ENCODE measurements at places on chromosomes 13 and 19.

DNA sequence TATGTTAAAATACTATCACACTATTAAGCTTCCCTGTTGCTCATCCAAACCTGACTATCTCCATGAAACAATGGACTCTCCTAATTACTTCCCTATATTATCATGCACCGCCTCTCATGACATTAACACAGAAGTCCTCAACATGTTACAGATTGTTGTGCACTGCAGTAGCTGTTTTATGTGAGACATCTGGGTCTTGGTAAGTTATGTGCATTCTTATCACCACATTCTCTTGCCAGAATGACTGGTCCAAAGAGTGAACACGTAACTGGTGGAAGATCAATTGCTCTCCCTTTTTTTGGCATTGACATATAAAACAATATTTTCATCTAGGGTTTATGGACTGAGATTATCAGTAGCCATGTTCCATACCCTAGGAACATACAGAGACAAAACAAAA lies 59.4 kb downstream of the POSTN start:
- DNase-seq, result no peak

- DNase-seq, result no peak
Measured at GRCh38 chr19:15354566-15355296, 22.4 kb upstream of the BRD4 start.

DNA sequence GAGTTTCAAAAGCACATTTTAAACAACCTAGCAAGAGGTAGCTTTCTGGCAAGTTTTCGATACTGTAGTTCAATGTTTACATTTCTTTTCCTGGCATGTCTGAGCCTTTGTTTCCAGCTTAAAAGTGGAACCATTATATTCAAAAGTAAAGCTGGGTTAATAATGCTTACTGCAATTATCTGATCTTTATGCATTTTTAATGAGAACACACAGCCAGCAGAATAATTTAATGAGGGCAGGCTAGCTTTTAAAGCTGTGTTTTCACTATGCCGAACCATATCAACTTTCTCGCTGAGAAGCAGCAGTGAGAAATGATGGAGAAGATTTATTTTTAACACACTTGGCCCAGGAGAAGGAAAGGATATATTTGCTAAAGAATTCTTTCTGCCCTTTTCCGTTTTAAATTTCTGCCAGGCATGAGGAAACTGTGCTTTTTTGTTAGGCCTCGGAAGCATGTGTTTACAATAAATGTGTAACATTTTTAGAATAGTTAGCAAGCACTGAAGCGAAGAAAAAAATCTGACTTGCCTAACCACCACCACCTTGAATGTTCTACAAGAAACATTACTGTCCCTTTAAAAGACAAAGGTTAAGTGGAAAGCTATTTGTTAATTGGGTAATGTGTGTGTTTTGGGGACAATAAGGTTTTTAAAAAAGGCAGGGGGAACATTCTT lies 1.0 kb downstream of the MBNL2 start:
- DNase-seq, result no peak

DNA sequence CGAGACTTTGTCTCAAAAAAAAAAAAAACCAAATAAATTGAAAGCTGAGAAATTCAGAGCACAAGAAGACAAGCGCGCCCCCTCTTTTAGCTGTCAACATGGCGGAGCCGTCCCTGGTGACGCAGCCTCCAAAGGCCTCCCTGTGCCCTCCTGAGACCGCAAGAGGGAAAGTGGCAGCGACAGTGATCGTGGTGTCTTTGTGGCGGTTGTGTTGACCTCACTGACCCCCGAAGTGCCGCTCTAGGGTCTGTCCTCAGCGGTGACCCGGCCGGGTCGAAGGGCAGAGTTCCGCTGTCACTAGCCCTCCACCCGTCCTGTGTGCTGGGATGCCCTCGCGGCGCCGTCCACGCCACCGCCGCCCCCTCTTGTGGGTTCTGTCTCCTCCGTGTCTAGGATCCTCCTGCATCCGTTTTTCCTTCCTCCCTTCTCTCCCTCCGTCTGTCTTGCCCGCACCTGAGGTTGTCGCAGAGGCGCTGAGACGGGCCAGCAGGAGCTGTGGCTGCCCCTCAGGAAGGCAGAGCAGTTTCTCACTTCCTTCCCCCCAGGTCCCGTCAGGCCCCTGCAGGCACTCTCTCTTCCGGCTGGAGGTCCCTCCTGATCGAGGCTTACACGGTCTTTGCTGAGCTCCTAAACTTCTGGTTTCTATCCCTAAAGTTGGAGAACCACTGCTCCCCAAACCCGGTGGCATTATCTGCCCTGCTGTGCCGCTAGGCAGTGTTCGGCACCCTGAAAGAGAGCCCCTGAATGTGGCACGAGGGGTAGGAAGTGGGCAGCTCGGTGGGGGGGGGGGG lies 7.2 kb downstream of the UHRF1 start:
- peak; percentile 17 for DNase-seq

GRCh38 chr19:51082611-51083010 lies at the start of gene KLK14:
Gene KLK14, minus strand, starts transcription at chr19:51082887. Its CDS starts 273 bp downstream, at chr19:51082614.
- no peak for DNase-seq

- DNase-seq, result no peak
Measured at GRCh38 chr19:38557205-38557799, 60.5 kb downstream of the MAP4K1 start.

GRCh38 chr13:74596691-74597090 lies 462.5 kb upstream of the KLF12 start:
- no peak for DNase-seq

- DNase-seq, result no peak
Measured at GRCh38 chr19:3508771-3509535, 2.8 kb downstream of the FZR1 start.

DNA sequence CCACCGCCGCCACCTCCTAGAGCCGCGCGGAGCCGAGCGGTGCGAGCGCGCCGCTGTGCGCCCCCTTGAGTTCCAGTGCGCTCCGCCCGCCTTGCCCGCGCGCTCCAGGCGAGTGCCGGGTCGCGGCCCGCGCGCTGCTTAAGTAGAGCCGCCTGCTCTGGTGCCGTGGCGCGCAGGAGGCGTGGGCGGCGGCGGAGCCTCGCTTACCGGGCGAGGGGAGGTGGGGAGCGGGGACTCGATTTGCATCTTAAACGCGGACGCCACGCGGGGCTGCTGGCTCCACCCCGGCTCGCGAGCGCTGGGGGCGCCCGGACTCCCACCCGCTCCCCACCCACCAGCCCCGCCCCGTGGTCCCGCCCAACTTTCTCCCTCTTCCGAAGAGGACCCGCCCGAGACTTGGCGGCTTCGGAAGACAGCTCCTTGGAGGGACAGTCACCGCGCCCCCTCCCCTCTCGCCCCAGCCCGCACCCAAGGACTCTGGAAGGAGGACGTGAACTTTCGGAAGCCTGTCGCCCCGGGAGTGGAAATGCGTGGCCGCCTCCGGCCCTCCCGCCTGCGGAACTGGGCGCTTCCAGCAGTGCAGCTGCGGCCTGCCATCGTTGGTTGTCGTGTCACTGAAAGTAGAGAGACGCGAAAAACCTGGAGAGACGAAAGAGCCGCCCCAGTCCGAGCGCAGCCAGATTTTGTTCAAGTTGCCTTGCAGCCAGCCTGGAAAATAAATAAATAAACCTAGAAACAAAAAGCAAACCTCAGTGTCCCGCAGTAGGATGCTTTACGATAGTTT lies at the start of gene KCTD12:
Gene KCTD12, minus strand, starts transcription at position 114 of the 784 bp plus-strand sequence. CDS start 257 bp downstream, outside the sequence.
- DNase-seq, result peak; percentile 41

- DNase-seq, result no peak
Measured at GRCh38 chr13:42247883-42248282, 24.1 kb upstream of the AKAP11 start.

GRCh38 chr19:57641715-57642234 lies 8.8 kb downstream of the ZNF211 start:
- no peak for DNase-seq

- DNase-seq, result no peak
Measured at GRCh38 chr13:106110241-106110855, 425.1 kb downstream of the EFNB2 start.

GRCh38 chr19:10742476-10742875 lies 24.6 kb downstream of the DNM2 start:
- DNase-seq, result no peak

- peak; percentile 38 for DNase-seq
Measured at GRCh38 chr19:32691952-32692726, 518 bp downstream of the NUDT19 start.

- DNase-seq, result no peak
Measured at GRCh38 chr13:60922576-60923231, 492.9 kb downstream of the PCDH20 start.

GRCh38 chr19:50705422-50706019 lies 14.1 kb downstream of the SHANK1 start:
- DNase-seq, result no peak

- no peak for DNase-seq
Measured at GRCh38 chr13:113207890-113208420, 514 bp downstream of the PCID2 start.

GRCh38 chr19:45336696-45337251 lies 3.8 kb upstream of the KLC3 start:
- DNase-seq, result no peak

DNA sequence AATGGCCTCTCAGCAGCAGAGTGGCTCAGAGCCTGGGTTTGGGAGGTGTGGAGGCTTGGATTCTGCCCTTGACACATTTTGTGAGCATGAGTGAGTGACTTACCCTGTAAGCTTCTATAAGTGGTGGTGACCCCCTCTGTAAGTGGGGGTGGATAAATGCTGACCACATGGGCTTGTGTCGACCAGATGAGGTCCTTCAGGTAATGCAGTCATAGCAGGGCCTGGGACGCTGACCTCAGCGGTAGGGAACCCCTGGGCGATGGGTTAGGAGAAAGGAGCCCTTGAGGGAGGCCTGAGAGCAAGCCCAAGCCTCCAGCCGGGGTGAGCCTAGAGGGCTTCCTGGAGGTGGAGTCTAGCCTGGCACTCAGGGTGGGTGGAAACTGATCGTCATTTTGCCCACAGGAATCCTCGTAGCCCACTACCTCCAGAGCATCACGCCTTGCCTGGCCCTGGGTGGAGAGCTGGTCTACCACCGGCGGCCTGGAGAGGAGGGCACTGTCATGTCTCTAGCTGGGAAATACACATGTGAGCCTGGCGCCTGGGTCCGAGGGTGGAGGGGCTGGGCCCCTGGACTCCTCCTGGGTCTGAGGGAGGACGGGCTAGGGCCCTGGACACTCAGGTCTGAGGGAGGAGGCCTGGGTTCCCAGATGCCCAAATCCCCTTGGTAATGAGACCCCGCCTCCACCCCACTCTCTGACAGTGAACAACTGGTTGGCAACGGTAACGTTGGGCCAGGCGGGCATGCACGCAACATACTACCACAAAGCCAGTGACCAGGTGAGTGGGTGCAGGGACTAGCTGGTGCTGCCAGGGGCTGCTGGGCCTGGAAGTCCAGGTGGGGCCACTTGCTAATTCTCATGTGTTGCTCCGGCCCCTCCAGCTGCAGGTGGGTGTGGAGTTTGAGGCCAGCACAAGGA lies 5.0 kb upstream of the APOE start:
- no peak for DNase-seq

DNA sequence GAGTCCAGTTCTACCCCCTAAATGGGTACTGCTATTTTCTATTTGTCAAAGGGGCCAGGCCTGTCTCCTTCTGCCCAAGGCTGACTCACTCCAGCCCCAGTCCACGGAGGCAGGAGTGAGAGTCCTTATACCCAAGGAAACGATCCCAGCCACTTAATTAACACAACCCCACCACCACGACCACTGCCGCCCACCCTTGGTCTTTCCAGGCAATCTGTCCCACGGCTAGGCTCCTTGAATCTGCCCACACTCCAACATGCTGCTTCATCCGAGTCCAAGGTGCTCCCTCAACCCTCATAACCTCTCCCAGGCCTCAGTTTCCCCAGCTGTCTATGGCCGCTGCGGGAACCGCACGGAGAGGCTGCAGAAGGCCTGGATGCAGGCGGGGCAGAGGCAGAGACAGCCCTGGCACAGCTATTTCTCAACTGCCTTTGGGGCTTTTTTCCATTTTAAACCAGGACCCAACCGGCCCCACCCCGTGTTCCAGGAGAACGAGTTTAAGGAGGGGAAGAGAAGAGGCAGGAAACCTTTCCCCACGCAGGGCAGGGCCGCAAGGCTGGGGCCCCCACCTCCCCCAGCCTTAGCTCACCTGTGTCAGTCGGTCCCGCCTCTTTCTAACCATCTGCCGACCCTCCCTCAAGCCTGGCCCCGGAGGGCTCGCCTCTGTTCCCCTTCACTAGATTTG lies 746 bp downstream of the RAB3D start:
- DNase-seq, result no peak

DNA sequence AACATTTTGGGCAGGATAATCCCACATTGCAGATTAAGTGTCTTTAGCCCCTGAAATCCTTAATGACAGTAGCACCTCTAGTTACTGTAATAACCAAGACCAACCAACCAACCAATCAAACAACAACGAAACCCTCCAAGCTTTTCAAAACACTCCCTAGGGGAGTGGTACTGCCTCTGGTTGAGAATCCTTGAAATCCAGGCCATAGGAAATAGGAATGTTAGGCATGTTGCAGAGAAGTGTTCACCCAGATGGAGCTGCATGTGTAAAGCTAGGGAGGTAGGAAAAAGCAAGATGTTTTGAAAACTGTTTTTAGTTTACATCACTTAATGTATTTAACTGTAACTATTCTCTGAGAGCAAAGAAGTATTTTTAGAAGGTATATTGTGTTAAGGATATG lies 4.5 kb downstream of the LACC1 start:
- no peak for DNase-seq

GRCh38 chr19:9673912-9674662 lies 813 bp downstream of the ZNF562 start:
- DNase-seq, result no peak

- no peak for DNase-seq
Measured at GRCh38 chr19:18433015-18433691, 4.8 kb downstream of the ISYNA1 start.

DNA sequence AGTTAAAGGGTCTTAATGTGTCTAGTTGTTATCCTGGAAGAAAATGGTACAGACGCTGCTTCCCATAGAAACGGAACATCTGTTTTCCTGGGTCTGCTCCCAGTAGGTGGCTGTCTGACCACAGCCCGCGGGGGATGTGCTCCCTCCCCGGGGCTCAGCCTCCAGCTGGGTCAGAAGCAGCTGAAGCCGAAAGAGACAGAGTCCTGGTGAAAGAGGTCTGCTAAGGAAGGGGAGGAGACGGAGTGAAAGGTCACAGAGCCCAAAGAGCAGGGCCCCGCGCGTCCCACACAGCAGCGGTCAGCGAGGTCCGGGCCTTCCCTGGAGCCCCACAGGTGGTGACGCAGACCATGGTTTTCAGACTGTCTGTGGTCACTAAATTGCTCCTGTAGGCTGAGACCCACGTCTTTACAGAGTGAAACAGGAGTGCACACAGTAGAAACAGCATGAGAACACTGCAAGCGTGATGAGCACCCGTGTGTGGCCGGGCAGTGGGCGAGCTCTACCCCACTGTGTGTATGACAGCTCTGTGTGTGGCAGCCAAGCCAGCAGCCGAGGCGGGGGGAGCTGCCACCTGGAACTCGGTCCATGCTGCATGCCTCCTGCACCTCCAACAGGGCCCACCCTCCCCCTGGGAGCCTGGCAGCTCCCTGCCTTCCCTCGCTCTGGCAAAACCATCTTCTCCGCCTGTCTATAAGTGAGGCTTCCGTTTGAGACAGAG lies 52.0 kb upstream of the C13orf46 start:
- no peak for DNase-seq

GRCh38 chr19:46904114-46905060 lies 43.6 kb downstream of the ARHGAP35 start:
- DNase-seq, result no peak

DNA sequence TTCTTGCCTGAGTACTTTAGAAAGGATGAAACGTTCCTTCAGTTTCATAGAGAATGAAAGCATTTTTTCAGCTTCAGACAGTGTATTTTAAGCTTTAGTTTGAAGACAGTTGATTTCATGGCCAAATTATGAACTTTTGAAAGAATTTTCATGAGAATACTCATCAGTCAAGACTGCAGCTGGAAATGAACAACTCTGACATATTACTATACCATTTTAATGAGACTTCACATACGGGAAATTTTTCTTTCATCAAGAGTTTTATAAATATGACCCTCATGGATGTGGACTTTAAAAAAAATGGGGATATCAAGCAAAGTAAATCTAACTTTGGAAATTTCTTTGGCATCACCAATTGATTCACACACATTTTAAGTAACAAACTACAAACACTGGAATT lies 6.4 kb downstream of the LATS2 start:
- no peak for DNase-seq

Measured in activated CD4-positive, CD25-positive, alpha-beta regulatory T cell (primary cell).